ENCODE measurements at places on chromosomes 5 and 9.

DNA sequence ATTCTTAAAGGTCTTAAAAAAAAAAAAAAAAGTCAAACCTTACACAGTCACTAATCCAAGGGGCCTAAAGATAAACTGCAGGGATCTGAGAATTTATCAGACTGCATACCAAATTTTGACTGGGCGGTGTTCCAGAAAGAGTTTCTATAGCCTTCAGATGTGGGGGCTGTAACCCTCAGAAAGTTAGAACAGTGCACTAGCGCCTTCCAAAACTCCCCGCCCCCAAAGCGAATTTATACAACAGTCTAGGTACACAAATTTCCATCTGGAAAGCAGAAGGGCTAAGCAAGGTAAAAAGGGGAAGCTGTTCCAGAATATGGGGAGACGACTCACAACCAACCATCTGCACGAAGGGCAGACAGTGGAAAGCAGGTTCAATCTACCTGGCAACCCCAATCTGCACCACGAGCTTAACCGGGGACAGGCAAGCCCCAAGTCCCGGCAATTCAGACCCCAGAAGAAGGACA lies 813 bp downstream of the ERMP1 start:
- DNase-seq: no peak

GRCh38 chr9:121262953-121263352 lies 5.0 kb upstream of the GSN start:
- DNase-seq: no peak

- DNase-seq: no peak
These were observed 11.4 kb downstream of the DCAF10 start for GRCh38 chr9:37811906-37812476.

GRCh38 chr5:40240111-40240510 lies 439.6 kb upstream of the PTGER4 start:
- no peak for DNase-seq

GRCh38 chr5:172776235-172776594 lies 5.2 kb upstream of the DUSP1 start:
- DNase-seq: no peak

GRCh38 chr5:168869615-168870227 lies 290.6 kb upstream of the PANK3 start:
- DNase-seq: no peak

DNA sequence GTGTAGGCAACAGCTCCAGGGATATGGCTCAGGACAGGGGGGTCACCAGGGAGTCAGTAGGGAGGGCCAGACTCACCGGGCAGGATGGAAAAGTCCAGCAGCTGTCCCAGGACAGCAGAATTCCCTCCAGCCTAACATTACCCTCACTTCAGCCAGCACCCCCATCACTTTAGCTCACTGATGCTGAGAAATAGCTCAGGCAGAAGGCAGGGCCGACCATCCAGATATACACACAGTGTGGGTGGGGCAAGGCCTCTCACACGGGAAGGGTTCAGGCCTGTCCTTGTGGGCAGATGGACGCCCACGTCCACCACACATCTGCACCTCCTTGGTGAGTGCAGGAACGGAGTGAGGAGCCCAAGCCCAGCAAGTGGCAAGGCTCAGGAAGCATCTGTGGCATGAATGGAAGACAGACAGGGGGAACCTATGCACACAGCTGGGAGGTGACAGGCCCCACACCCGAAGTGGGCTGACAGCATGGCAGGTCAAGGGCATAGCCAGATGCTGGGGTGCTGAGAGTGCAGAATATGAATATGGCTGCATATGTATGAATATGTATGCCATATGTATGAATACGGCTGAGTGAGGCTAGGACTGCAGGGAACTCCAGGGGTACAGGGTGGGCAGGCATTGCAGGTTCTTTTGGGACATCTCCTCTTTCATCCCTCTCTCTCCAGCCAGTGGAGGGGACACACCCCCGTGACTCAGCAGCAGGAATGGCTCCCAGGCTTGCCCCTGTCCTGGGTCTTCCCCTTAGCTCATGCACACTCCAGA lies 17.0 kb downstream of the BICD2 start:
- no peak for DNase-seq

GRCh38 chr5:35698047-35698808 lies 80.6 kb downstream of the SPEF2 start:
- DNase-seq: no peak

- DNase-seq: no peak
These were observed 339.5 kb upstream of the RFX3 start for GRCh38 chr9:3865141-3865772.

DNA sequence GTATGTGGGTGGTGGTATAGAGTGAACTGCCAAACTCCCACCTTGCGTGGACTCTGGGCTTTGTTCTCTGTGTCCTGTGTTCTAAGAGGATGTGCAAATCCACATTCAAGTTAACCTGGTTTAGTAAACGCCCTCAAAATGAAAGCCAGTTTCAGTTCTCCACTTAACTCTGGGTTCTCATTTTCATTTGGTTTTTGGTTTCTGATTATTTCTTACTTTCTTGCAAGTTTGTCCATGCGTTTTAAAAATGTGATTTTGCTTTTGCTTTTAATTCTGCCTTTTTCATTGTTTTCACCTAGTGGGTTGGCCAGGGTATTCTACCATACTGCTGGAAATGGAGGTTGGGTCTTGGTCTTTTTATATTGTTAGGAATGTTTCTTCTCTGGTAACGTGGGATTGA lies 38.2 kb downstream of the GALNT10 start:
- DNase-seq: no peak

GRCh38 chr5:126811515-126812198 lies 34.7 kb downstream of the LMNB1 start:
- no peak for DNase-seq

- DNase-seq: no peak
These were observed 11.4 kb downstream of the BHMT start for GRCh38 chr5:79122973-79123372.

DNA sequence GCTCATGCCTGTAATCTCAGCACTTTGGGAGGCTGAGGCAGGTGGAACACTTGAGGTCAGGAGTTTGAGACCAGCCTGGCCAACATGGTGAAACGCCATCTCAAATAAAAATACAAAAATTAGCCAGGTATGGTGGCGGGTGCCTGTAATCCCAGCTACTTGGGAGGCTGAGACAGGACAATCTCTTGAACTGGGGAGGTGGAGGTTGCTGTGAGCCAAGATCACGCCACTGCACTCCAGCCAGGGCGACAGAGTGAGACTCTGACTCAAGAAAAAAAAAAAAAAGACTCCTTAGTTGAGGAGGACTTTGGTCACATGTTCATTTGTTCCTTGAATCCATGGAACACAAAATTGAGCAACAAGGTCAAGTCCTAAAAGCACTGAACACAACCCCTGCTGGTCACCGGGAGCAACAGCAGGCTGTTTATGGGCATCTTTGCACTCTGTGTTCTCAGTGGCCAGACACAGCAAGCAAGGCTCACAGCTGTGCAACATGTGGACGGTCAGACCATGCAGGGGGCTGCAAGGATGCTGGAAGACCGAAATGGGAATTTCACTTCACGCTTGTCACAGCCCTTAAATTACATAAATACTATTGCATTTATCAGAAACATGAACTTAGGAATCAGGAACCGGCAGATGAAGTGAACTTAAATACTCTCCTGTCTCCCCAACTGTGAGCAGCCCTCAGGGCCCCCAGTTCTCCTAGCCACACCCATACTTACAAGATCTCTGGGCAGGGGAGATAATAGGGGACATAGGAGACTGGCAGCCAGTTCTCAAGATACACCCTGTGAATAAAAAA lies 2.8 kb downstream of the GBGT1 start:
- DNase-seq: no peak

DNA sequence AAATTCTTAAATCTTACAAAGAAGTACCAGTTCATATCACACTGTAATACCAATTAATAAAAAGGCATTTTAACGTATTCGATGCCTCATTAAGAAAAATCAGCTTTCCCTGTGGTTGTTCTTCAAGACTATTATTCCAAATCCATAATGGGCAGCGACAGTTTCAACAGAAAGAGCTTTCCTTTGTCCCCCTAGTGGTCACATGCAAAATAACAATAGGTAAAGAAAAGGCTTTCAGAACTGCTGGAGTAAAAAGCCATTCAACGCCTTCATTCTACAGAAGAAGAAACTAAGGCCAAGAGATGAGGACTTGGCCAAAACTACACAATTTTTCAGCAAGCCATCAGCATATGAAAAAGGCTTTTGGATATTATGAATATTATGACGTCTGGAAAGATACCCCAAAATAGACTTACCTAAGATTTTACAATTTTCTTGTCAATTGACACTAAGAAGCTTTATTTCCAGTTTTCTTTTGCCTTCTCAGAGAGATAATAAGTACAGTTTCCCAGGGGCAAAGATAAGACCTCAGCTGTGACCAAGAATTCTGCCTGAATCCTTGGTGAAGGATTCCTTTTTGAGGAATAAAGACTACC lies 6.7 kb upstream of the CDH6 start:
- peak; percentile 53 for DNase-seq

DNA sequence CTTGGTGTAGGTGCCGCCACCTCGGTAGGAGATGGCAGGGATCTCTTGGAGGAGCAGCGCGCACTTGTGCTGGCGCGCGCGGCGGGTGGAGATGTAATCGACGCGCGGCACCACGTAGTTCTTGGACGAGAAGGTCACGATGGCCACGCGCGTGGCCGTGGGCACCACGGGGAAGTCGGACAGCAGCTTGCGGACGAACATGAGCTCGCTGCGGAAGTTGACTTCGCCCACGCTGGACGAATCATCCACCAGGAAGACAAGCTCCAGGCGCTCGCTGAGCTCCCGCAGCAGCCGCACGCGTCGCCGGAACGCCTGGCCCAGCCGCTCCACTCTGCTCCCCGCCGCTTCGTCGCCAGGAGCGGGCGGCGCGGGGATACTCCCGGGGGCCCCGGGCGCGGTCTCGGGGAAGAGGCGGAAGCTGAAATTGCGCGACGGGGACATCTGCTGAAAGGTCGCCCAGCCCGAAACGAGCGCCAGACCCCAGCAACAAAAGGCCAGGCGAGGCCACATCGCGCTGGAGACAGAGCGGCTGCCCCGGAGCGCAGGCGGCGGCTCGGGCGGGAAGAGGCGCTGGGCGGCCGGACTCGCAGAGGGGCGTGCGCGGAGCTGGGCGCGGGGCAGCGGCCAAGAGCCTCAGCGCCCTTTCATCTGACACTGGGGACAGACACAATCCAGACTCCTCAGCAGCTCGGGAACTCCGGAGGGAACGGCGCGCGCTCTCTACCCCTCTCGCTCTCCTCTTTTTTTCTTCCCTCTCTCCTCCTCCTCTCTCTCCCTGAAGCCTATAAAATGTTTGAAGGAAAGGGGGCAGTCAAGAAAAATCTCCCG lies at the start of gene SVEP1:
Gene SVEP1, minus strand, starts transcription at position 708 of the 828 bp plus-strand sequence. Its CDS starts 198 bp downstream, at position 510.
- DNase-seq: no peak

DNA sequence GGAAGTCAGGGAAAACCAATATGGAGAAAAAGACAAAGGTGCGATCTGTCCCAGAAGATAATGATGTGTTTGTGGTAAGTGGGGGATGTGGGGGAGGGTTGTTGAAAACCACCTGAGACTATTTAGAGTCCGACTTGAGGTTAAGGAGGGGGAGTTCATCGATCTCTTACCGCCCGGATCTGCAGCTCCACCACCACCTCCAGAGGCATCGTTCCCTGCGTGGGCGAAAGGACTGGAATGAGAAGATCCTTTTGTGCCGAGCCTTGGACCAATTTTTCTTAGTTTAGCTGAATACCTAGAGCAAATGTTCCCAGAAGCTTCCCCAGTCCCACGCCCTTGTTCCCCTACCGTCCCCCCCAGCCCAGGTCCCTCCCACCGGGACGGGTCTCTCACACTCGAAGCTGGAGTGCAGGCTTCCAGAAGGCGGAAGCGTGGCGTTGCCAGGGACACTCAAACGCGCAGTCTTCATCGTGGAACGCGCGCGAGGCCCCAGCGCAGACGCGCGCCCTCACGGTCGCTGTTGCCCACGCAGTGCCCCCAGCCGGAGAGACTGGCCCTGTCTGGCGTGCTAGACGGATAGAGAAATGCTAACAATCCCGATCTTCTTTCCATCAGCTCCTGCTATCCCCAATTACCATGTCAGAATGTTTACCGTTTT lies at the start of gene SPATA6L:
Gene SPATA6L, minus strand, starts transcription at position 439 of the 658 bp plus-strand sequence. Its CDS starts 230 bp downstream, at position 209.
- peak; percentile 38 for DNase-seq

- DNase-seq: no peak
These were observed 46.2 kb upstream of the RUFY1 start for GRCh38 chr5:179504191-179504590.
